ENCODE measurements at places on chromosomes 12 and 14. TPM values are rescaled to one million over a fixed set of nuclear protein-coding genes. Genes with fewer than 3 reads are reported as not detected.

GRCh38 chr14:56248442-56248841 is 130.2 kb downstream of the PELI2 start:
- no peak for DNase-seq

GRCh38 chr12:848173-848865 is 95.9 kb downstream of the WNK1 start:
- DNase-seq = no peak

- DNase-seq = no peak
Observed at GRCh38 chr12:20421421-20421820, 53.1 kb downstream of the PDE3A start.

GRCh38 chr12:13959131-13959723 is 22.2 kb downstream of the GRIN2B start:
- no peak for DNase-seq

DNA sequence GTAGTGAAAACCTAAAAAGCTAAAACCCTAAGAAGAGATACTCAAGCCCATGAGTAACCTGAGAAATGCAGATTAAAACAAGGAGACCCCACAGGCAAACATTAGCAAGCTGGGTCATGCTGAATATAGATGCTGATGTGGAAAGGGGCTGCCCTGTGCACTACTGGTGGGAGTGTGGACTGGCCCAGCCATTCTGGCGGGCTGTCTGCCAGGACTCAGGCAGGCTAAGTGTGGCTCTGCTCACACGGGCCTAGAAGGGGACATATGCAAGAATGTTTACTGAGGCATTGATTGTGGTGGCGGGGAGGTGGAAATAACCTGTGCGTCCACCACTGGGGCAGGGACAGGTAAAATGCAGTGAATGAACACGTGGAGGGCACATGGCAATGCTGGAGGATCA is 48.3 kb downstream of the SPTB start:
- no peak for DNase-seq

DNA sequence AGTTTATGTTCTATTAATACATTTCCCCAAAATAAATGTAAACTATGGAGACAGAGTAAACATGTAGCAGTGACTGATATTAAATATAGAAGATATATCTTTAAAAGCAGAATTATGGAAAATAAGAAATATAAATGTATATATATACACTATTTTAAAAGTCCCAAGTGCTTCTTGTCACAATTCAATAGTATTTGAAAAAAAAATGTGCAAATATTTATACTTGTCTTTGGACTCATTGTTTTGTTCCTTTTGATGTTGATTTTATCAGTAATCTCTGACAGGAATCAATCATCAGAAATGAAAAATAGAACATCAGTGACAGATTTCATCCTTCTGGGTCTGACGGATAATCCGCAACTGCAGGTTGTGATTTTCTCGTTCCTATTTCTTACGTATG is at the start of gene OR6C76:
OR6C76 (plus strand) TSS at position 301 of the 400 bp plus-strand sequence; CDS start at position 301, 0 bp downstream.
- no peak for DNase-seq

DNA sequence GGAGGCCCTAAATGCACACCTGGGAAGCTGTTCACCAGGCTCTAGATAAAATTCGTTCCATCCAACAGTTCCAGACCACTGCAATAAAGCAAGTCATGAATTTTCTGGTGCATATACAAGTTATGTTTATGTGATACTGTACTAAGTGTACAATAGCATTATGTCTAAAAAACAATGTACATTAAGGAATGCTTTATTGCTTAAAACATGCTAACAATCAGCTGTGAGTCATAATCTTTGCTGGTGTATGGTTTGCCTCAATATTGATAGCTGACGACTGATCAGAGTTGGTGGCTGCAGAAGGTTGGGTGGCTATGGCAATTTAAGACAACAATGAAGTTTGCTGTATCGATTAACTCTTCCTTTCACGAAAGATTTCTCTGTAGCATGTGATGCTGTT is 52.3 kb downstream of the ATG14 start:
- DNase-seq = no peak

GRCh38 chr12:27293463-27293862 is 39.2 kb upstream of the BMAL2 start:
- no peak for DNase-seq

DNA sequence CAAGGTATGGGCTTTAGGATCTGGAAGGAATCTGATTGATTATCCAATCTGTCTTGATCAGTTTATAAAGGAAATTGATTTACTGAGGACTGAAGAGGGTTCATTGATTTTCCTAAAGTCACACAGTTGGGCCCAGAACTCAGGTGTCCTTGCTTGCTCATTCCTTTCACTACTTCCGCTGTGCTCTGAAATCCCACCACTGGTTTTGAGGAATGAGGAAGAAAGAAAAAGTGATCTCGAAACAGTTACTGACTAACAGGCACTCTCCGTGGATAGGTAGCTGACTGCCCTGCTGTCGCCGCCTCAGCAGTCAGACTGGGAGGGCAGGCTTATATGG is at the start of gene FITM1:
FITM1 (plus strand) TSS at position 280 of the 337 bp plus-strand sequence. CDS start 905 bp downstream, outside the sequence.
- DNase-seq = no peak

The SERPINA3 gene
- 842 TPM for polyA plus RNA-seq

The LAG3 gene
- 1.6 TPM for polyA plus RNA-seq

DNA sequence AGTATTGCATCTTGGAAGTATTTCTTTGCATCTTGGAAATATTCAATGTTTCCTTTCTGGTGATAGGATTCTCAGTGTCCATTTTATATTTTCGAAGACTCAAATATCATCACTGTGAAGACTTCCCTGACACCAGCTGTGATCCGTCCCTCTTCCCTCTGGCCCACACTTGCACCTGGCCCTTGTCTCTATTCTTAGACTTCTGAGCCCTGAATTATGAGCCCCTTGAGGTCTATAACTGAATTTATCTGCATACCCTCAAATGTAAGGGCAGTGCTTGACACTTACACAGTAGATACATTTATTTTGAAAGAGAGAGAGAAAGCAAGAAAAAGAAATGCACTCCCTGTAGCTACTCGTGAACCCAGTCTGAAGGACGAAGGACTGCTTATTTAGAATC is 376.7 kb downstream of the ZFP36L1 start:
- DNase-seq = no peak

The RGS6 gene
- 0.65 TPM for polyA plus RNA-seq

The TEX52 gene
- polyA plus RNA-seq = not detected

The C12orf60 gene
- polyA plus RNA-seq = 1.0 TPM

The PIWIL1 gene
- not detected for polyA plus RNA-seq

- DNase-seq = no peak
Observed at GRCh38 chr14:56199095-56199981, 81.1 kb downstream of the PELI2 start.

DNA sequence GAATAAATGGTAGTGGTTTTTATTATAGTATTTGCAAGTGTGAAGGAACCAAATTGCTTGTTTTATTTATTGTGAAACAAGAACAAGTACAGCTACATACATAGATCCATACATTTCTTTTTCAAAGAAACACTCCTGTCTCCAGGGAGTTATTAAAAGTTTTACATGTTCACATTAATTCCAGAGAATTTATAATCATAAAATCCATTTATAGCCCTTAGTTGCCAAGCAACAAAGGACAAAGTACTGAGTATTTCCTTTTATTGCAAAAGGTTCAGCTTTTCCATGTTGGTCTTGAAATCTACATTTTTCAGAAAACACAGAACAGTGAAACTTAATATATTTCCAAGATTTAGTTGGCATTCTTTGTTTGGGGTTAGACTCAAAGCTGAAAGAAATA is 9.5 kb downstream of the MYRFL start:
- DNase-seq = no peak

The C12orf54 gene
- polyA plus RNA-seq = 0.77 TPM

GRCh38 chr12:107660235-107660634 is 25.4 kb upstream of the PWP1 start:
- no peak for DNase-seq

DNA sequence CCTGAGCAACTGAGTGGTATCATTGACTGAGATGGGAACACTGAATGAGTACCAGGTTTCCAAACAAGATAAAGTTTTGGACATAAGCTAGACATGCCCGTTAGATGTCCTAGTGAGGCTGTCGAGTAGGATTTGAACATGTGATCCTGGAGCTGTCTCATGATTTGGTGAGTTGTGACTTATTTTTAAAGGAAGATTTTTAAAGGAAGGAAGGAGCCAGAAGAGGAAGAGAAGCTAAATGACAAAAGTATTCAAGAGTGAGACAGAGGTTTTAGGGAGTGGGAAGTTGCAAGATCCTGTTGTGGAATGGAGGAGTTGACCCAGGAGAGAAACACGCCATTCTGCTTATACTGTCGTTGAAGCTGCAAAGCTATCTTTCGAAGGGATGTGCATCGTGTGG is 82.1 kb downstream of the SAMD4A start:
- DNase-seq = no peak

The GLT1D1 gene
- polyA plus RNA-seq = 0.27 TPM

The VDR gene
- polyA plus RNA-seq = 3.7 TPM

- no peak for DNase-seq
Observed at GRCh38 chr12:45644541-45644940, 85.0 kb upstream of the ARID2 start.

GRCh38 chr12:40794087-40794486 is 101.8 kb downstream of the CNTN1 start:
- DNase-seq = no peak

The LRTM2 gene
- not detected for polyA plus RNA-seq

DNA sequence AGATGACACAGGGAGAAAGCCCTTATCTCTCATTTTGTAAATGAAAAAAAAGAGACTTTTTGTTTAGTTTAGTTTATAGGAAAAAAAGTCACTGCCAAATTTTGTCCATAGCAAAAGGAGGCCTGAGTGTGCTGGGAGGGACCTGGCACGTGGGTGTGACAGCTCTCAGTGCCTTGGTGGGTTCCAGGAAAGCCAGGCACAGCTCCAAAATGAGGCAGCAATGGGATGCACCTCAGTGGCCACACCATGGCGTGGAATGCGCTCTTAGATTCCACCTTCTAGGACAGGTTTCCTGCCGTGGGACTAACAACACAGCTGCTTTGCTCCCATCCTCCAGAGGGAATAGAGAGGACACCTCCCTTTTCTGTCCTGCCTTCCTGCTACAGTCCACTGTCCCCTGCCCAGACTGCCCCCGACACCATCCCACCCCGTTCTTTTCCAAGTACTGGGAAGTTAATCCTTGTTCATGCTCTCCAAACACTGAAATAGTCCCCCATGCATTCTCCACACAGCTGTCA is 207.6 kb downstream of the EMP1 start:
- no peak for DNase-seq

DNA sequence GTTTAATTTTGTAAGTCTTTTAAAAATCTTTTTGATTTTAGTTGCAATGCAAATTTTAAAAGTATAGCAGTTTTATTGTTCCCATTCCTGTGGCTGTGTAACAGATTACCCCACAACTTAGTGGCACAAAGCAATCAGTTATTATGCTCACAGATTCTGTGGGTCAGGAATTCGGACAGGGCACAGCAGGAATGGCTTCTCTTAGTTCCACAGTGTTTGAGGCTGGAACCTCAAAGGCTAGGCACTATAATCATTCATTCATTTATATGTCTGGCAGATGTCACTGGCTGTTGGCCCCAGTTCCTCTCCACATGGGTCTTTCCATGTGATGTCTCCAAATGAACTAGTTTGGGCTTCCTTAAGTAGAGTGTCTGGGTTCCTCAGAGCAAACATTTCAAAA is 193.3 kb downstream of the RAD51B start:
- DNase-seq = no peak

- no peak for DNase-seq
Observed at GRCh38 chr12:104665296-104665695, 208.5 kb downstream of the CHST11 start.

The CDK2 gene
- 33.6 TPM for polyA plus RNA-seq

- DNase-seq = no peak
Observed at GRCh38 chr12:57166971-57167371, 19.6 kb upstream of the LRP1-AS start.

The KLHL33 gene
- polyA plus RNA-seq = 0.42 TPM

- no peak for DNase-seq
Observed at GRCh38 chr12:130775953-130776856, 60.1 kb upstream of the RIMBP2 start.

- DNase-seq = no peak
Observed at GRCh38 chr12:130158754-130159059, 3.6 kb upstream of the FZD10 start.

The KCNK13 gene
- 0.19 TPM for polyA plus RNA-seq
